Stimulated activated CD8-positive, alpha-beta memory T cell treated with anti-CD3 and anti-CD28 coated beads, Interleukin-15, amount 100 ng/mL, for 4 hours (primary cell): ENCODE measurements at places on chromosomes 5 and 9.

GRCh38 chr5:143636931-143637528, 174.9 kb upstream of the HMHB1 start:
- no peak for DNase-seq

DNA sequence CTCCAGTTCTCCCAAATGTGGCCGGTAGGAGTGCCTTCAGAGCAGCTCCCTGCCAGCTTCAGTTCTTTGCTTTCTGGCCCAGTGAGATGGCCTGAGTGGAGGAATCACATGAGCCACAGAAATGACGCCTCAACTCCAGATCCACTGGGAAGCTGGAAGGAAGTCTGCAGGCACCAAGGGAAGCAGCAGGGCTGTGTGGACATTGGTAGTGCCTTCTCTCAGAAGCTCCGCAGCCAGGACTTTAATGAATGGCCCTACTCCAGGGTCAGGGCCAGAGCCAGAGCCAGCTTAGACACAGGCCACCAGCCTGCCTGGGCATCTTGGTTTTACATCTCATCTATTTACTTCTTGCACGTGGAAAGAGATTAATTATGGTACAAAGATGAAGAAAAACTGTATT, 12.0 kb upstream of the PSMB7 start:
- no peak for DNase-seq

- DNase-seq = no peak
Observed at GRCh38 chr5:125257997-125258396, 511.6 kb upstream of the ZNF608 start.

DNA sequence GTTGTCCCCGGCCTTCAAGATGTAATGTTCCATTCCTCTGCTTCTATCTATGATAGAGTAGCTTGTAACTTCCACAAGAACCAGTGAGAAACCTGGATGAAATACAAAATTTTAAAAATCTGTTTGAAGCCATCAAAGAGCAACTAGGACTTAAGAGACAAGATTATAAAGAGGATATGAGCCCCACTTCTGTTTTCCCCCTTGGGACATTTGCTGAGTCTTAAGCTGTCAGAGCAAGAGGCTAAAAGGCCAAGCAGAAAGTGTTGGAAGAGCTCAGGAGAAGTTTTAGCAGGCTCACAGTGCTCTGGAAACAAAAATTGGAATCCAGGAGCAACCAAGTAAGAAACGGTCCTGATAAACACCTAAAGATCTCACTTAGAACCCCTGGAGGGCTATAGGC, 76.1 kb downstream of the ADRB2 start:
- DNase-seq = no peak

DNA sequence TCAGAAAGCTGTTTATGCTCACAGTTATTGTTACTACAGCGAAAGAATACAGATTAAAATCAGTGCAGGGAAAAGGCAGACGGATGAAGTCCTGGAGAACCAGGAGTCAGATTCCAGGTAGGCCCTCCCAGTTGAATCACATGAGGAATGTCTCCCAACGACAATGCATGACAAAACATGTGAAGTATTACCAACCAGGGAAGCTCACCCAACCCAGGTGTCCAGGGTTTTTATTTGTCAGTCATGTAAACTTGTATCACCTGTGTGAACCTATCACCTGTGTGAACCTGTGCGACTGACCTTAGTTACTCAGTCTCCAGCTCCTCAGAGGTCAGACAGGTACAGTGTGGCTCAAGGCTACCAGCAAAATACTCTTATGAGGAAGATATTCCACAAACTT, 63.9 kb downstream of the KIAA1958 start:
- no peak for DNase-seq

- DNase-seq = no peak
Observed at GRCh38 chr5:8864053-8864452, 681.8 kb downstream of the SEMA5A start.

- DNase-seq = no peak
Observed at GRCh38 chr5:14156650-14157492, 13.7 kb downstream of the TRIO start.

GRCh38 chr9:115373000-115373709, 255.2 kb upstream of the TNC start:
- DNase-seq = no peak

- DNase-seq = no peak
Observed at GRCh38 chr9:109974143-109974917, 194.3 kb downstream of the PALM2AKAP2 start.

GRCh38 chr5:74360535-74361210, 279.9 kb downstream of the ENC1 start:
- DNase-seq = no peak

GRCh38 chr9:90308691-90309090, 333.9 kb downstream of the DIRAS2 start:
- no peak for DNase-seq

DNA sequence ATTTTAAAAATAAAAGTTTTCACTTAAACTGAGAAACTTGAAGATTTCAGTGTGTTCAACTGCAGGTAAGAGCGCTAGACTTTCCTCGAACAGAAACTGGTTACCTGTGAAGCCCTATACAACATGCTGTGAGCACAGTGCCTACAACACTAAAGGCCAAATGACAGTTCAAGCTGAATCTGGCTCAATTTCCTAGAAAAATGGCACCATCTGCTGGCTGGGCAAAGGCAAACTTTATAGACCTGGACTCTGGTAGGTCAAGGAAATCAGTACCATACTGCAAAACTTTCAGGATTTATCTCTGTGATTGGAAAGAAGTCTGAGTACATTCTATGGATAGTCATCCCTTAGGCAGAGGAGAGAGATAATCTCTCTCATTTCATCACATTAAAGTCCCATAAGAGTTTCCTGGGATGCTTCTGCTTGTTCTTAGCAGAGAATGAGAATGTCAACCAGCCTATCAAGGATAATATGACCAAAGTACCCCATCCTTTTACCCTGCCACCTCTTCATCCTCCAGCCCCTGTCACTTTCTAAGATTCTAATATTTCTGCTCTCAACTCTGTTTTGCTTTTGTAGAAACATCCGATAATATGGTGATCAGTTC, 31.8 kb upstream of the FOXB2 start:
- no peak for DNase-seq

- DNase-seq = no peak
Observed at GRCh38 chr9:69671311-69671878, 776 bp downstream of the APBA1 start.

DNA sequence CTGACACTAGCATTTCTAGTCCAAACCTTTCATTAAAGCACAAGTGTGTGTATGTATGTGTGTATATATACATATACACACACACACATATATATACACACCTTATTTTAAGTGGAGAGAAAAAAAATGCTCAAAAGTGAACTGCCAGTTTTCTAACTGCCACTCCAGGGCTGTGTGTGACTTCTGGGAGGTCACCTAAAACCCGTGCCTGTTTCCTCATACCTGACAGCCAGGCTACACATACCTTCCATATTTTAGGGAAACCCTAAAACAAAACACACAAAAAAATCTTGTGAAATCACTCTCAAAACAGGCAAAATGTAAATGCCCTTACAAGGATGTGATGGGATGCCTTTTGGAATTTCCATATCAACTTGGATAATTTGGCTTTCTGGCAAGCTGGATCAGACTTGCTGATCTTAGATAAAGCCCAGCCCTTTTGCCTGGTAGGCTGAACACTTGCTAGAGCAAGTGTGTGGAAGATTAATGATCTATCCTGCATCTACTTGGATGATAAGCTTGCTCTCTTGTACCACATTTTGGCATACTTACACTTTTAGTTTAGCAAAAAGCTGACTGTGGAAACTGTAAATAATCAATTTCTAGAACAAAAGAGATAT, 127.8 kb downstream of the GNAQ start:
- no peak for DNase-seq

GRCh38 chr9:21558615-21559401, 76.7 kb upstream of the IFNE start:
- DNase-seq = no peak

- DNase-seq = no peak
Observed at GRCh38 chr5:67293226-67293625, 96.6 kb upstream of the CD180 start.

- DNase-seq = no peak
Observed at GRCh38 chr5:154077696-154078095, 38.9 kb downstream of the MFAP3 start.

GRCh38 chr5:112586596-112587062, 151.1 kb upstream of the APC start:
- DNase-seq = no peak

DNA sequence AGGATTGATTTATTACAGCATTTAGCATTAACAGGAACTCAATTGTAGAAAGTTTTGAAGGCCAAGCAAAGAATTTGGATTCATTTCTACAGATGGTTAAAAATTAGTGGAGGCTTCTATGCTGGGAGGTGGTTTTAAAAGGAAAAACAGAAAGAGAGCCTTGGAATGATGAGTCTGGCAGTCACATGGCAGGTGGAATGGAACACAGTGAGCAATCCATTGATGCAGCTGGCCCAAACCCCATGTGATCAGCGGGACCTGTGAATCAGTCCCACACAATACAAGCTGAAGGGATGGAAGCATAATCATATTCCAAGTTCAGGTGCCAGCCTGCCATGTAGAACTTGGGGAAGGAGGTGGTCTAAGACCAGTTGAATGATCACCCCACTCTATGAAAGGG, 147.9 kb downstream of the PIP5K1B start:
- DNase-seq = no peak

DNA sequence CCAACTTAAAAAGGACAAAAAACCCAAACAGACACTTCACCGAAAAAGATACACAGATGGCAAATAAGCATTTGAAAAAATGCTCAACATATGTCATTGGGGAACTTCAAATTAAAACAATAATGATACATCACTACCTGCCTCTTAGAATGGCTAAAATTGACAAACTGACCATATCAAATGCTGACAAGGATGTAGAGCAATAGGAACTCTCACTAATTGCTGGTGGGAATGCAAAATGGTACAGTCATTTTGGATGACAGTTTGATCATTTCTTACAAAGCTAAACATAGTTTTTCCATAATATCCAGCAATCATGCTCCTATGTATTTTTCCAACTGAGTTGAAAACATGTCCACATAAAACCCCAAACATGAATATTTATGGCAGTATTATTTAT, 58.9 kb upstream of the RAPGEF6 start:
- no peak for DNase-seq

GRCh38 chr9:19498015-19498414, 89.2 kb downstream of the ACER2 start:
- DNase-seq = no peak

DNA sequence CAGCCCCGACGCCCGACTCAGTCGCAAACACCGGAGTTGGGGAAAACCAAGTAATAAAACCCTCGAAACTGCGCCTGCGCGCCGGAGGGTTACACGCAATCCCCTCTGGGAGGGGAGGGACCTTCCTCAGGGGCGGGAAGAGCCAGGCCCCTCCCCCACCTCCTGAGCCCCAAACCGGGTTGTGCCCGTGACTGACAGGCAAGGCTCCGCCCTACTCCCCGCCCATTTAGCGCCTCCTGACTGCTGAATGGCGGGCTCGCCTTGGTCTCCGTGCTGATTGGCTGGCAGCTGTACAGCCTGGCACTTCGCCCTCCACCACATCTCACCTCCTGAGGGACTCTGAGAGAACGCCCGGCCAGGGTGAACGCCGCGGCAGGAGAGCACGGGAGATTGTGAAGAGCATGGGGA, at the start of gene PRDM9:
Gene PRDM9 (plus strand): TSS at position 332 of the 408 bp plus-strand sequence. CDS start 1,425 bp downstream, outside the sequence.
- no peak for DNase-seq

DNA sequence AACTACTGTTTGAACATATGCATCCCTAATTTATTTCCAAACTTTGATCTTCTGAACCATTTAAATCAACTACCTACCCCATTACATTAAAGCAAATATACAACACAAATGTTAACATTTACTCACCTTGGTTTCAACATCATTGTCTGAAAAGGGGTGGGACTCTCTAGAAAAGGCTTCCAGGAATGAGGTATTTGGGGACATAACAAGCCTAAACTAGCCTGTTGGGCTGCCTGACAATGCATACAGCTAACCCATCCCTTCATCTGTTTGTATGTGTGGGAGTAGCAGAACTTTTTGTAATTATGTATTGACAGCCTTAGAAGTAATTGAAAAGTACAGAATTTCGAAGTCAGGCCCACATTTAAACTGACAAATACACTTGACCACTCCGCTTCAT, 2225.9 kb upstream of the C9orf72 start:
- no peak for DNase-seq

- DNase-seq = no peak
Observed at GRCh38 chr9:7756088-7756487, 43.5 kb downstream of the DMAC1 start.

DNA sequence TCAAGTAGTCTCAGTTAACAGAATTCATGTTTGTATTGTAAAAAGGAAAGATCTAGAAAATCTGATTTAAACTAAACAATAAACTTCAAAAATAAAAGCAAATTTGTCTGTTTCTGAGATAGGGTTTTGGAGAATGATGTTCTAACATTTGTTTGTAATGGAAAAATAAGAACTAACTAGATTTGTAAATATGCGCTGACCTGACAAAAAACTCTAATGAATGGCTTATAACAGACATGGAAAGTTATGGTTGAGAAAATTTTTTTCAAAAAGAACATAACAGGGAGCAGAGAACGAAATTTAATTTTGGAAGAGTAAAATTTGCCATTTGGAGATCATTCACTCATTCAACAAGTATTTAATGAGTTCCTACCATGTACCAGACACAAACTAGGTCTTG, 179.0 kb upstream of the TARS1 start:
- DNase-seq = no peak

- DNase-seq = no peak
Observed at GRCh38 chr9:131641618-131642495, 96.5 kb downstream of the PRRT1B start.

- DNase-seq = no peak
Observed at GRCh38 chr5:97576956-97577355, 393.9 kb upstream of the RIOK2 start.

DNA sequence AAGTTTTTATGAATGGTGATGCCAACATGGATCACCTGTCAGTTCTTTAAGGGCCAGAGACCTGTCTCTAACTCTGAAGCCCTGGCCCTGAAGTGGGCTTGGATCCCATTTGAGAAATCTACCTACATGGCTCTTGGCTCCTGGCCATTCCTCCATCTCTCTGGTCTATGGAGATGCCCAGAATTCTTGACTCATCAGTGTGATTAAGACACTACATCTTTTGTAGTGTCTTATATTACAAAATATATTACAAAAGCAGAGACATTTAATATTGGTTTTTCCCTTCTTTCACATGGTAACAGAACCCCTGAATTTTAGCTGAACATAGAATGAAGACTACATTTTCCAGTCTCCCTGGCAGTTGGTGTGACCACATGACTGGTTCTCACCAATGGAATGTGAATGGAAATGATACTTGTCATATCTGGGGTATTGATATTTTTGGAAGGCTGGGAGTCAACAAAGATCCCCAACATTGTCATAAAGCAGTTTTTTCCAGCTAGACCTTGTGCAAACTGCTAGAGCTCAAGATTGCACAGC, 198.3 kb downstream of the SREK1 start:
- DNase-seq = no peak

GRCh38 chr5:157311595-157311994, 45.7 kb downstream of the CYFIP2 start:
- DNase-seq = no peak

GRCh38 chr5:167708449-167708848, 583.0 kb upstream of the WWC1 start:
- no peak for DNase-seq

- no peak for DNase-seq
Observed at GRCh38 chr9:81683704-81684103, 5.6 kb downstream of the TLE1 start.

- no peak for DNase-seq
Observed at GRCh38 chr9:9819886-9820285, 792.9 kb downstream of the PTPRD start.

GRCh38 chr9:93114169-93114983, 18.4 kb downstream of the CARD19 start:
- no peak for DNase-seq
